LHCN-M2 (cell line): ENCODE measurements at places on chromosomes 13 and 19. TPM values are rescaled to one million over a fixed set of nuclear protein-coding genes. Genes with fewer than 3 reads are reported as not detected.

SLC10A2 gene
- total RNA-seq: not detected in 2 replicates

WDR88 gene
- not detected in 2 replicates for total RNA-seq

SOX21 gene
- not detected in 2 replicates for total RNA-seq

CEACAM21 gene
- not detected in 2 replicates for total RNA-seq

C13orf46 gene
- total RNA-seq: 0.11 and 0.13 TPM in 2 replicates

GRCh38 chr13:92044351-92044750, 645.9 kb downstream of the GPC5 start:
- no peak for DNase-seq

DNA sequence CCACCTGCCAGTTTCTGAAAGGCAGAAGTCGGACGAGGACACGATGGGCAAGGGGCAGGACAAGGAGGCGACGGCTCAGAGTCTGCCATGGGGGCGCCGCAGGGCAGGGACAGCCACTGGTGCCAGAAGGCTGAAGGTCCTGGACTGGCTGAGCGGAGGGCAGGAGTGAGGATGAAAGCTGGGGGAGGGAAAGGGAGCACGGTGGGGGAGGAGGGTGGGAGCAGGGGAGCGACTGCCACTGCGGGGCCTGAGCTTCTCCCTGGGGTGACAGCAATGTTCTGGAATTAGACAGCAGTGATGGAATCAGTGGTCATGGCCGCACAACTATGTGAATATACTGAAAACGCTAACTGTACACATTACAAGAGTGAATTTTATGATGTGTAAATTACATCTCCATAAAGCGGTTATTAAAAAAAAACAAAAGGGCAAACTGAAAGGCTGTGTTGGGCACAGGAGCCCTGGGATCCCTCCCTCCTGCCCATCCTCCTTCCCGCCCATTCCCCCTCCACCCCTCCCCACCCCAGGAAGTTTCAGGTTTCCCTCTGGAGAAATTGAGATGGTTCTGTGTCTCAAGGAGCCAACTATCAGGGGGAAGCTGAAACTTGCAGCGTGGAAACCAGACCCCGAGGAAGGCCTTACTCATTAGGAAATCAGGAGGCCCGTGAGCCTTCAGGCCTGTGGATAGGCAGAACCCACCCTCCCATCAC, 15.9 kb downstream of the MLLT1 start:
- DNase-seq: peak; percentile 41

GRCh38 chr13:86579662-86580061, 780.4 kb upstream of the SLITRK6 start:
- DNase-seq: no peak

DNA sequence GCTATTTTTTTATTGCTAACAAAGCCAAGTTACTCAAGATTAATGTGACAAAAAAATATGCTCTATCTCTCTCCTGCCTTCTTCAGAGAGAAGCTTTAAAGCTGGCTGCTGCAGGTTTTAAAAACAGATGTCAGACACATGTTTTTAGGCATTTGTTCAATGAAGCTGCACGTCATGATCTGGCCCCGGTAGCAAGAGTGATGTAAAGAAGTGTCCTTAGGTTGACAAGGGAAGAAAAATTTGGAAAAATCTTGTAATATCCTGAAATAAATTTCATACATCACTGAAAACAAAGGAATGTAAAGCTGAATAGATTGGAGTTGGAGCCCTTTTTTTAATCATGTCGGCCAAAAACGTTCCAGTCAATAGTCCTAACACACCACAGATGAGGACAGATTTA, 531.4 kb upstream of the NBEA start:
- DNase-seq: no peak

- peak; percentile 16 for DNase-seq
Observed at GRCh38 chr13:73602295-73602694, 531.9 kb downstream of the KLF12 start.

DNA sequence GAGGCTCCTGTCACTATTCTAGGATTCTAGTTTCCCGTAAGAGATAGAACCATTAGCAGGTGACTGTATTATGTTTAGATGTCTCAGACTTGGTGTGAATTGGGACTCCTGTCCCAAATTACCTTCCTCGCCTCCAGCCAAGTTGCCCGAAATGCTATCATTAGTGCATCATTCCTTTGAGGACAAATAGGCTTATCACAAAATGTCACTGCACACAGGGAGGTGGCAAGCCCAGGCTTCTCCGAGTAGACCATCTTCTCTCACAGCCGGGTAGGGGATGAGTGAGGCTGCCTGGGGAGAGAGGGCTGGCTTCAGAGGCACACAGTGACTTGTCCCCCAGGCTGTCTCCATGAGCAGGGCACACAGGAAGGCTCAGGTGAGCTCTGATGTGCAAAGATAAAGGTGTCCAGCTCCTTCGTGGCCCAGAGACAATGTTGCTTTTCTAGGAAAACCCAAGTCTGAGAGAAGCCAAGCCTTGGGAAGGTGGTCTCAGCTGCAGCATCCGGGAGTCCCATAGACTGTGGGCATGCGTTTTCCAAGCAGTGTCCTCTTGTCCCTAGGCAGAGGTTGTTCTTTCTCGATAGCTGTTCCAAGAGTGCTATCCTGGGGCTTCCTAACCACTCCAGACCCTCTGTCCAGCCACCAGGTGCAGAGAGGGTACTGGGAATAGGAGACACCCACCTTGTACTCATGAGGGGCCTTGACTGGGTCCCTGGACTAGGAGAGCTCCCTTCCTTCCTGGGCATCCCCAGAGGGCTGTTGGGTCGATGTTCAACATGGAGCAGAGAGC, 163.1 kb upstream of the TSHZ3 start:
- no peak for DNase-seq

DNA sequence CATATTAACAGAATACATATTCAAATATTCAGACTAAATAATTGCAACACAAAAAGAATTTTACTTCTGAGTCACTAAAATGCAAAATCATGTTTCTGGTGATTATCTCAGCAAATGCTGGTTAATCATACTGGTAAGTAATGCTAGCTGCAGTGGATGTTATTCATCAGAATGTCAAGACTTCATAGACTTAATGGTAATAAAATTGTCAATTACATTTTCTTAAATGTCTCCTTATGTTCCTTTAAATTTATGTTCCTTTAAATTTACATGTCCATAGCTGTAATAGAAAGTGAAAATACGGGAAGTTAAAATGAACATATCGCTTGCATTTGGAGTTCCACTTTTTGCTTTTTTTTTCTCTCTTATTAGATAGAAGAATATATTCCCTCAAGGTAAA, 853.0 kb downstream of the SLITRK6 start:
- DNase-seq: no peak

DNA sequence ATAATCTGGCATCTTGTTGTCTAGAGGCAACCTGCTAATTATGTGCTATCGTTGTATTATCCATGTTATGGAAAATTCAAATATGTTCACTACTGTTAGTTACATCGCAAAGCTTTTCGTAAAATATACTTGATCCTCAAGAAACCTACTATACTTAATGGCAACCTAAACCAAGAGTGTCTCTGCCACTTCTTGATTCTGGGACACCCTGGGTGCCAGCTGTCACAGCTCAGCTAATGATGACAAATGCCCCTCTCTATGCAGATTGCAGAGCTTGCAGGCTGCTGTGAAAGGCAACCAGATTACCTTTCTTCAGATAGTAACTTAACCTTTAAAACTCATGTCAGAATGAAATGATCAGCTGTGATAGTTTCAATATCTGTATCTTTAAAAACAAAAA, 8.9 kb upstream of the MAB21L1 start:
- DNase-seq: no peak

- peak; percentile 70 for DNase-seq
Observed at GRCh38 chr13:34011552-34012085, 193.7 kb downstream of the RFC3 start.

DNA sequence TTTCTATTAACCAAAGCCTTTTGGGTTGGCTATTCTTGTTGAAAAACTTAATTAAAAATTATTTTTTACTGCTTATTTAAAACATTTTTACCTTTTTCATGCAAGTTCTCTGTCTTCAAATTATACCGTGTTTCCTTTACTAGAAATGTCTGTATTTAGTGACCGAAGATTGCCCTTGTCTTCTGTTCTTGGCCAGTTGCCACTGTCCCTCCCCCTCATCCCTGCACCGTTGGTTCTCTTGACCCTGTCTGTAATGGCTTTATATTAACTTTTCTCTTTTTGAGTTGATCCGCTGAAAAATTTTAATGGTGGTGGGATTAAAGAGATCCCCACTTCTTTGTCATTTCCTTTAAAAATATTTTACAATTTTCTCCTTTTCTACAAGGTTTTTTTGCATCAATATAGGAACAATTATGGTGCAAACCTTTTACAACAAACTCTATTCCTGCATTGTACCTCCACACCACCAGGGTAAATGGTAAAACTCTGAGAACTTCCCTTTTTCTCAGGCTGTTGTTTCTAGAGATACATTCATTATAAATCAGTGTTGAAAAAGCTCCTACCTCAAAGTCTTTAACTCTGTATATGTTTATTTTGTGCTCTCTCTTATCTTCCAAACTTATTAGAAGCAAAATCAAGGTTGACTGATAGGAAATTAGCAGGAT, 12.9 kb upstream of the RNF113B start:
- DNase-seq: no peak

DNA sequence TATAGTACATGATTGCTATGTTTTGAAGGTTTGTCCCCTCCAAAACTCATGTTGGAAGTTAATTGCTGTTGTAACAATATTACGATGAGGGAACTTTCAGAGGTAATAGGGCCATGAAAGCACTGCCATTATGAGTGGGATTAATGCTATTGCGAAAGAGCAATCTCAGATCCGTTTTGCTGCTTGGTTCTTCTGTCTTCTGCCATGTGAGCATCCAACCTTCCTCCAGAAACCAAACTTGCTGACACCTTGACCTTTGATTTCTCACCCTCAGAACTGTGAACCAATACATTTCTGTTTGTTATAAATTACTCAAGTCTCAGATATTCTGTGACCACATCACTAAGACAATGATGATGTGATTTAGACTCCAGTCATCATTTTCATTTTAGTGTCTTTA, 2590.9 kb downstream of the PCDH9 start:
- DNase-seq: peak; percentile 5

DNA sequence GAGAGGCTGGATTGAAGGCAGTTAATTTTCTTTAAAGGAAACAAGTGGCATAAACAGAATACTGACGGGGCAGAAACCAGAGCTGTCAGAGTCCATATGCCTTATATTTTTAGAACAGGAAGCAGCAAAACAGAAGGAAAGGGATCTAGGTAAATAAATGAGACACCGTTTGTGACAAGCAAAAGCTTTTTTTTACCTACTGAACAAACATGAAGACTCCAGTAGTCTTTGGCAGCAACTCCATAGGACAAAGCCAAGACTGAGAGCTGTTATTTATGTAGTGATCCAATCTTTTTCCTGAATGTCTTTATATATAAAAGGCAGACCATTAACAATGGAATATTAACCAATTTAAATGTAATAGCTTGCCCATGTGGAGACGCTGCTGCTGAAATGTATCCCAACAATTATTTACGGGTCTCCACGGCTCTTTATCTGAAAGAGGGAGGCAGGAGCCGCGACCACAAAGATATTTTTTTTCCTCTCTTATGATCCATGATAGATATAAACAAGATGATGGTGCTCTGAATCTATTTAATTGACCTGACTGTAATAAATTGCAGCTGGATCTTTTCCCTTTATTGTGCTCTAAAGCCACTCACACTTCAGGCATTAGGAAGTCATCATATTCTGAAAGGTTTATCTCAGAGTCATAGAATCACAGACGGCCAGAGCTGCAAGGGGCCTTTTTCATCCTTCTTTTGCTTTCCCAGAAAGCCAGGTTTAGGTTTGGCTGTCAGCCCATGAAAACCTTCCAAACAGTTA, 687.8 kb downstream of the EFNB2 start:
- no peak for DNase-seq

DNA sequence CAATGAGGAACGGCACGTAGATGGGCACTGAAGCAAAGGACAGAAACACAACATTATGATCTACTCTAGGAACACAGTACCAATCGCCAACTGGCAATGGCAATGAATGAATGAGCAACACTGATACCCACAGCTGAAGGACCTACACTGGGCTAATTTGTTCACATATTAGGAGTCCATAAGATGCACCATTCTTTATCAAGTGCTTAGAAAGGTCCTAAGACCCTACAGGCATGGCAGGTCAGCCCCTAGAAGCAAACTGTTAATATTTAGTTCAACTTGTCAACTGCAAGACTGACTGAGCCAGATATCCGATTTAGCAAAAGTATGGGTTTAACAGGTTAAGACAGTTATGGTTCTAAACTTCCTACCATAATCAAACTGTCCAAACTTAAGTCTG, 4.8 kb downstream of the SHISA2 start:
- DNase-seq: no peak

DNA sequence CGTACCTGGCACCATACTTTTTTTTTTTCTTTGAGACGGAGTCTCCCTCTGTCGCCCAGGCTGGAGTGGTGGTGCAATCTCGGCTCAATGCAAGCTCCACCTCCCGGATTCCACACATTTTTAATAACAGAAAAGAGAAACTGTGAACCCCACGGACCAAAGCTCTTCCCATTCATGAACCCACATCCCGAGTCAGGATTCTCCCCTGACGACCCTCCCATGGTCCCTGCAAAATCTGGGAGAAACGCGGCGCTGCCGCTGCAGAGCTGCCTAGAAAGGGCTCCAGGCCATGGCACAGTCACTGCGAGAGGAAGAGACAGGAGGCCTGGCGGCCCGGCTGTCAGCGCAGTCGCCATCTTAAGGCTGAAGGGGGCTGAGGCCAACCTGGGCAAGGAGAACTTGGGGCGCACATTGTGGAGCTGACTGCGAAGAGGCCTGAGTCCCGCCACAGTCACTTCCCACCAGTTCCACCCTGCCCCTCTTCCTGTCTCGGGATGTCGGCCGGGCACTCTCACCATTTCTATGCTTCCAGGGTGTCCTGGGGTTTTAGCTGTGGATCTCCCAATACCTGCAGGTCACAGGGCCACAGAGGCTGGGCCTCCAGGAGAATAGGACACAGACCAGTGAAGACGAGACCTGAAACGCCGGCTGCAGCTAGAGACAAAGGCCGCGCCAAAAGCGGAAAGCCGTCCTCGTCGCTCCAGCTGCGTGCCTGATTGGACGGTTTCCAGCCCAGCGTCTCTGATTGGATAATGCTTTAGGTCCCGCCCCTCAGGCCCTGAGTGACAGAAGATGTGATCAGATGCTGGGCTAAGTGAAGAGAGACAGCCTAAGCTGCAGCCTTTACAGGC, 71.0 kb downstream of the ZNF486 start:
- peak; percentile 87 for DNase-seq
